EH (cell line): ENCODE measurements at places on chromosomes 5 and 9.

DNA sequence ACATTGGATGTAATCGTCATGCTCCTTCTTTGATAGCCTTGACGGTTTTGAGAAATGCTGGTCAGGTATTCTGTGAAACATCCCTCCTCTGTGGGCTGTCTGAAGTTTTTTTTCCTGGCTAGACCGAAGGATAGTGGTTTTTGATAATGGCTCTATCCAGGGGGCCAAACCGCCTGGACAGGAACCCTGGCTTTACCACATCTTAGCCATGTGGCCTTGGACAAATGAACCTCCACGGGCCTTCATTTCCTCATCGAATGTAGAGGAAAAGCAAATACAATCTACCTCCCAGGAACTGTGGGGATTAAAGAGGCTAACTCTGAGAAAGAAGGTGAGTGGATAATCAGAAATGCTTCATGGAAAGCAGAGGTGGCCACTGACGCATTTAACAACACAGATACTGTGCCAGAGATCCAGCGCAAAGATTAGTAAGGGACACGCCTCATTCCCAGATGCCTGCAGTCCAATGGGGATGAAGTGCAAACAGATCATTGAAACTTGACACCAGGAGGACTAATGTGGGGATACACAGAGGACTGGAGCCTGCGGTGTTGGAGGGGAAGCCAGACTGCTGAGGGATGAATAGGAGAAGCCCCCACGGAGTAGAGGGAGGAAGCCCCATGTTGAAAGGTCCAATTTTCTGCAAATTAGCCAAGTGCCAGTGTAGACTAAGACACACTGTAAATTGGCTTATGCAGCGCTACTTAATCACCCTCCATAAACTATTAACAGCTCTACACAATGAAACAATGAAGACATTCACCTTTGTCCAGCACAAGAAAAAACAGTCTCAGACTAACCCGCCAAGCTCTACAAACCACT lies 41.6 kb downstream of the MYO10 start:
- DNase-seq = peak; percentile 93

DNA sequence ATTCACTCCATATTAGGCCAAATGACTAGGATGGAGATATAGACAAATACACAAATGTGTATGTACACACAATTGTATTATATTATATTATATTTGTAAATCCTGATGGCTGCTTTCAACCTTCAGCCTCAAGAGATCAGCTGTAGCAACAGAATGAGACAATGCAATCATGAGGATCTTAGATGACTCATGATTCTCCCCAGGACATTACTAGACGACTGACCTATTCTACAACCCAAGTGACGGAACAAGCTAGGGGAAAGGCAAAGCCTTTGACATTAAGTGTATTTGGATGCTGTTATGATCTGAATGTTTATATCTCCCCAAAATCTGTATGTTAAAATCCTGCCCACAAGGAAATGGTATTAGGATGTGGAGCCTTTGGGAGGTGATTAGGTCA lies 66.5 kb downstream of the COX7C start:
- no peak for DNase-seq

- DNase-seq = no peak
Observed at GRCh38 chr9:79020276-79020675, 551.5 kb upstream of the TLE4 start.

DNA sequence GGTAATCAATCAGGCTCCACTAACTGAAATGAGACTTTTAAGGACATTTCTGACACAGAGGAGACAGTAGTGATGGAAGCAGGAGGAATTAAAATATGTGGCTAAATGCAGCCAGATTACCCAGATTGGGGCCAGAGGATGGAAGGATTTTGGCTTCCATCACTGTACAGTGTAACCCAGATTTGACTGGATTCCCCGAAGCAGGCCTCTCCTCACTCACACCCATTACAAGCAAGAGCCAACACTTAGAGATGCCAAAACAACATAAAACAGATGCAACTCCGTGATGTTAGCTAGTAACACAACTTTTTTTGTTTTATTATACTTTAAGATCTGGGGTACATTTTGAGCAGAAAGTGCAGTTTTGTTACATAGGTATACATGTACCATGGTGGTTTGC lies 17.6 kb downstream of the TEK start:
- no peak for DNase-seq

DNA sequence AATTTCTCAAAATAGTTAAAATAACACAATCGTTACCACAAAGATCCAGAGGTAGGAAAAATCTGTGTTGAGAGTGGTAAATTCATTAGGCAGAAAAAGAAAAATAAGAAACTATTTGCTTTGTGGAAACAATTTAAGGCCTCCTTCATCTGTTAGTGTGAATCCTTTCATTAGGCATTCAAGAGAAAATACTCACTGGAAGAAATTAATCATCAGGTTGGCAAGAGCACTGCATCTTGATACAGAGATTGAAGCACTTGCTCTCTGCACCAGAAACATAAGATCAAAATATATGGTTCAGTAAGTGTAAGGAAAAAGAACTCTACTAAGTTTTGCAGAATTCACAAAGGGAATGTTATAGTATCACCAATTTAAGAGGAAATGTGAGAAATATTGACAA lies 44.4 kb downstream of the TTC39B start:
- DNase-seq = no peak
